ENCODE measurements at places on chromosomes 1 and 21.
A peak's percentile ranks its signal among the peaks of the same experiment; 100 is the strongest.

DNA sequence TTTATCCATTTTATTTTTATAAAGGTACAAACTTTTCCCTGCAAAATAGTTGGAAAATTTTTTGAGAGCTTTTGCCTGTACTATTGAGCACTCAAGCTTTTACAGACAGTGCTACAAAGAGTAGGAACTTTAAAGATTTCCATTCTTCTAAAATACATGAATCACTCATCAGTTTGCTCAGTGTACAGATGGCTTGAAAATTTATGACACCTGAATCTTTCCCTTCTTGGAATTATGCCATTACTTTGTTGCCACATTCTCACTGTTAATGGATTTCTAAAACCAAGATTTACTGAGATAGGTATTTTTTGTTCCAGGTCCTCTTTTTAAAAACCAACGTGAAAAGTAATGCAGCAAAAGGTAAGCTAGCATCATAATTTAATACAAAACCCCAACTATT, 76.0 kb downstream of the GPATCH2 start:
- DNase-seq, result no peak

GRCh38 chr1:39084191-39084590, 58.0 kb downstream of the NDUFS5 start:
- no peak for DNase-seq

- no peak for DNase-seq
Observed at GRCh38 chr1:186125035-186125434, 250.0 kb downstream of the TPR start.

GRCh38 chr1:6850537-6850936, 65.3 kb downstream of the CAMTA1 start:
- no peak for DNase-seq

- no peak for DNase-seq
Observed at GRCh38 chr1:69911301-69911801, 294.0 kb downstream of the LRRC40 start.

- no peak for DNase-seq
Observed at GRCh38 chr1:11109047-11109760, 9.5 kb upstream of the EXOSC10 start.

DNA sequence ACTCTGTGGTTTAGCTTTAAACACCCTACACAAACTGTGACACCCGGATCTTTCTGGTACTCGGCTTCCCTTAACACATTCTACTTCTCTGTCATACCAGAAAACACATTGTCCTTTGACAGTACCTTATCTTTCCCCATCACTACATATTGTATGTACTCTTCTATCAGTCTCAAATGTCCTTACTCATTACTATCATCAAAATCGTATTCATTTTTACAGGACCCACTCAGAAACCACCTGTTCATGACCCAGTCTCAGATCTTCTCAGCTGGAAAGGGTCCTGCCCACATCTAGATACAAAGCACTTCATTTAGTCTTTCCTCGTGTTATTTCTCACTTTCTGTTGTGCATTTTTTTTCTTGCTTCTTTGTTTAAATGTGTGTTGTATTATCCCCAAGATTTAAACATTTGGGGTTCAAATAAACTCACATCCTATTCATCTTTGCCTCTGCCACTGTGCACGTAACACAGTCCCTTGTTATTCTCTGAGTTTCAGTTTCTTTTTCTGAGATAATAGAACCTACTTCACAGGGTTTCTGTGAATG, 27.7 kb downstream of the CD34 start:
- no peak for DNase-seq

DNA sequence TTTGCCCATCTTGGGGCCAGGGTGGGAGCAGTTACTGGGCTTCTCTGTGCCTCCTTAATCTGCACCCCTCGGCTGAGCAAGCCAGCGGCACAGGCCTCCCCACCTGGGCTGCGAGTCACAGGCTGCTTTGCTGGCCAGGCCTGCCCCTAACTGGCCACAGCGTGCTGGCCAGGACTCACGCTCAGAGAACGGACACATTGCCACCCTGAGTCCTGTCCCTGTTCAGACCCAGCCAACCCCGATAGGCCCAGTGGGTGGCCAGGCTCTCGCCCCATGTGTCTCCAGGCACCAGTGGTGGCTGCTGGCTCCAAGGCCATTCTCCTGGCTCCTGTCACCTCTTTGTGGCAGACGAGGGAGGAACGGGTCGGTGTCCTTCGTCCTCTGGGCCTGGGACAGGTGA, 61.3 kb downstream of the MORN1 start:
- no peak for DNase-seq

DNA sequence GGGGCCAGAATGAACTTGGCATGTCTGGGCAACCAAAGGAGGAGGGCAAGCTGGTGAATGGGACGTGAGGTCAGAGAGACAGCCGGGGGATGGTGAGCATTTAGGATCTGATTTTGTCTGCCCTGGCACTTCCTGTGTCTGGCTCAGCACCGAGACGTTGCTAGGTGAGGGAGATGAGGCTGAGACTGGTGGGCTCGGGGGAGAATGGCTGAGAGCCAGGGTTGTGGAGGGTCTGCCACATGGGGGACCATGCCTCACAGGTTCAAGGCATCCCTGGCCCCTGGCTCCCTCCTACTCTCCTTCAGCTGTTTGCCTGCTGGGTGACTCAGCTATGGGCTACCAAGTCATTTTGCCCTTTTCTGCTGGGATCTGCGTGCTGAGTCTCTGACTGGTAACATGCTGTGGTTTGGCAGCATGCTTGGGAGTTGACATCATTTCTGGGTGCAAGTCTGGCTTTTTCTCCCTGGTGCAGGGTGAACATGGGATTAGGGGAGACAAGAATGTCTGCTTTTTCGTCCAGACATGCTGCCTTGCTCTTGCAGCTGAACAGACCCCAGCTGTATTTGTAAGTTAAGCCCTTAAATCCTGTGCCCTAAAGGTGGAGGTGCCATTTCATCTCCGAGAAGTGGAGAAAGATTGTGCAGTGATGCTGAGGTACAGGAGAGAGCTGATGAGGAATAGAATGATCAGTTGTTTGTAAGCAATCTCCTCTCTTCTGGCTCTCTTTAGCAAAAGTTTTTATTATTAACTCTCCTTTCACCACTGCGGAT, 17.6 kb downstream of the GALNT2 start:
- DNase-seq, result no peak

DNA sequence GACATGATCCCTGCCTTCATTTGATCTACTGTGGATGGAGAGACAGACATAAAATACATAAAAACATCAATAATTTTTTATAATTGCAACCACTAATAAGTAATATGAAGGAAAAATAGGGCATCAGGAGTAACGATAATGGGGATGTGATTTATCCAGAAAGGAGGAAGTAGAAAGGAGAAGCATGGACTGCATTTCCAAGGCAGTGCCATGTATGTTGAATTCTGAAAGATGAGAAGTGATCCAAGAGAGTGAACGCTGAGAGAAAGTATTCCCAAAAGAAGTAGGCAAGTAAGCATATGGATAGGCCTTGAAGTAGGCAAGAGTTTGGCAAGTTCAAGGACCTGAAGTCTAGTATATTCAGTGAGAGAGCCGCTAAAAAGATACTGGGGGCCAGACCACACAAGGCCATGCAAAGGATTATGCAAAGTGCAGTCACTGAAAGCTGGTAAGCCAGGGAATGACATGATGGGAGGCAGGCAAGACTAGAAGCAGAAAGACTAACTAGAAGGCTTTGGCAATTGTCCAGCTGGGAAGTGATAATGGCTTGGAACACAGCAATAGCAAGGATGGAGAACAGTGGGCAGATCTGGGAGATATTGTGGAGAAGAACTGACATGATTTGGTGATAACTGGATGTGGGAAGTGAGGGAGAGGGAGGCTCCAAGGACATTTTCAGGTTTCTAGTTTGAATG, 85.9 kb downstream of the TM2D1 start:
- DNase-seq, result no peak

DNA sequence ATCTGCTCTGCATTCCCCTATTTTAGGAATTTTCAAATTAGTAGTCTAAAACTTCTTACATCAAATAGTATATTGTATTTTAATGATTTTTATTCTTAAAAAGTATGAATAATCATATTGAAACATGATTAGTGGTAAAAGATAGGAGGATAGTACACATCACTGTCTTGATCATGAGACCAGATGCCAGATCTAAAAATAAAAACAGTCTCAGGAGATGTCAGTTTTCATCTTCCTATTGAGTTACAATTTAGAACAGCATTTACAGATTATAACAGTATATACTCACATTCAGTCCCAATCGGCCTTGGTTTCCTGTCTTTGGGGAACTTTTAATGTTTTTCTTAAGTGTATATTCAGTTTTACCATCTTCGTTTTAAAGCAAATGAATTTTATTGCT, 95.9 kb downstream of the USP25 start:
- no peak for DNase-seq

DNA sequence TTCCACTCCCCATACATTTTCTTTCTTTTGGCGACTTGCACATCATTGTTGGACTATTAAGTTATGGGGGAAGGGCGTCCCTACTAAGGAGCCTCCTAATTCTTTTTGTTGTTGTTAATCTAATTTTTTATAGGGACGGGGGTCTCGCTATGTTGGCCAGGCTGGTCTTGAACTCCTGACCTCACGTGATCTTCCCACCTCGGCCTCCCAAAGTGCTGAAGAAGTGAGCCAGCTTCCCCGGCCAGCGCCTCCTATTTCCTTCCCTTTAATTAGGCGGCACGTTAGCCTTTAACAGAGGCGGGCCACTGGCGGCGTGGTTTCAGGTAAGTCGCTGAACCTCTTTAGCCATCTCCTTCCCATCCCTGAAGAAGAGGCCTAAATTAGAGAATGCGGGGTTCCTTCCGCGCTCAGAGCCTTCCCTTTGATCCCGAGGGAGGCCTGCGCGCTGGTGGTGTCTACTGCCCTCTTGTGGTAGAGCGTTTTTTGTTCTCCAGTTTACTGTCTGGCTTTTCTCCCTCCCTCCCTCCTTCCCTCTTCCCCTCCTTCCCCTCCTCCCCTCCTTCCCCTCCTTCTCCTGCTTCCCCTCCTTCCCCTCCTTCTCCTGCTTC, 38.1 kb downstream of the TNFRSF9 start:
- peak; percentile 49 for DNase-seq

GRCh38 chr1:225494789-225495359, 67.0 kb upstream of the LBR start:
- DNase-seq, result no peak

GRCh38 chr1:245650441-245650960, 495.7 kb downstream of the KIF26B start:
- DNase-seq, result no peak

DNA sequence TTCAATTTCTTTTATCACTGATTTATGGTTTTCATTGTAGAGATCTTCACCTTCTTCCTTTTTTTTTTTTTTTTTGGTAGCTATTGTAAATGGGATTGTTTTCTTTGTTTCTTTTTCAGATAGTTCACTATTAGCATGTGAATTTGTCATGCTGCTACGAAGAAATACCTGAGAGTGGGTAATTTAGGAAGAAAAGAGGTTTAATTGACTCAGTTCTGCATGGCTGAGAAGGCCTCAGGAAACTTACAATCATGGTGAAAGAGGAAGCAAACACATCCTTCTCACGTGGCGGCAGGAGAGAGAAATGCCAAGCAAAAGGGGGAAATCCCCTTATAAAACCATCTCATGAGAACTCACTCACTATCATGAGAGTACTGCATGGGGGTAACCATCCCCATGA, 66.4 kb downstream of the DAB1 start:
- no peak for DNase-seq

- DNase-seq, result no peak
Observed at GRCh38 chr1:167126811-167127210, 32.9 kb downstream of the STYXL2 start.

- no peak for DNase-seq
Observed at GRCh38 chr1:203776636-203777035, 11.7 kb downstream of the LAX1 start.

DNA sequence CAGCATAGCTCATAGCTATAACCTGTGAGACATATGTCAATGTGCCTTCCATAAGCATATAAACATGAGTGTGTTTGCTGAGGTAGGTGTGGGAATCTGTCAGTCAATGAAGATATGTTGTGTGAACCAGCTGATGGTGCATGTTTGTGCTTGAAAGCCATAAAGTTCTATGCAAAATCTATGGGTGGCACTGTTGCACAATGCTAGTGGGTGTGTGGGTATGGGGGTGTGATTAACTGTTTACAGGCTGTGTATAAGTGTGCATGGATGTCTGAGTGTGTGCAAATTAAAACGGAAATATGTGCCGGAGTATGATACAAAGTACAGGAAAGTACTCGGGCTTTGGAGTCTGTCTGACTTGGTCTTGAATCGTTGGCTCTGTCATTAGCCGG, 1.0 kb upstream of the ATP2B4 start:
- DNase-seq, result no peak

DNA sequence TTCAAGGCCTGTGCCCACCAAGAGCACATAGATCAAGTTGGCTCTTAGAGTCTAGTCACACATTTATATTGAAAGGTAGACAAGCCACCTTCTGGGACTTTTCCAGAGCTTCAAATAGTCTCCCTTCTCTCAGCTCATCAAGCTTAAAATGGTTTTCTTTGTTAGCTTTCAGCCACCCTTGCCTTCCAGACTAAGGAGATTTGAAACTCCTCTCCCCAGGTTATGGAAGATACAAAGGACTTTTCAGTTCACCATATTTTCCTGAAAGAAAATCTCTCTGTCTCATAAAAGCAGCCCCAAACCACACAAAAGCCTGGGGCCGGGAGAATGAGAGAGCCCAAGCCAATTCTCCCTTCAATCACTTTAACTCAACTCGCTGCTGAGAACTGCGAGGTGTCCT, 134.1 kb downstream of the ZC3H11B start:
- no peak for DNase-seq

DNA sequence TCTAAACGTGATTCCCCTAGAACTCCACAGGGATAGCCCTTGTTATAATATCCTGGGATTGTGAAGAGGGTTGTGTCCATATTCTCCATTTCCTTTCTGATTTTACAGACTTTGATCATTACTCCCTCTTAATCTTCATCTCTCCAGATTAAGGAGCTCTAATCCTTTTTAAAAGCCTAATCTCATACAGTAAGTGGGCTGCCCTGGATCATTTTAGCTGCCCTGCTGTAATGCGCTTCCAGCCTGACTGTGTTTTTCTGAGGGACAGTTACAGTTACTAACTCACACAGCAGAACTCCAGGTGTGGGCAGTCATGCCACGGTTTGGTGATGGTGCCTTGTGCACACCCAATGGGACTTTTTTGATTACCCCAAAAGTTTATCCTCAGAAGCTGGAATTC, 33.5 kb downstream of the PROX1 start:
- DNase-seq, result no peak

DNA sequence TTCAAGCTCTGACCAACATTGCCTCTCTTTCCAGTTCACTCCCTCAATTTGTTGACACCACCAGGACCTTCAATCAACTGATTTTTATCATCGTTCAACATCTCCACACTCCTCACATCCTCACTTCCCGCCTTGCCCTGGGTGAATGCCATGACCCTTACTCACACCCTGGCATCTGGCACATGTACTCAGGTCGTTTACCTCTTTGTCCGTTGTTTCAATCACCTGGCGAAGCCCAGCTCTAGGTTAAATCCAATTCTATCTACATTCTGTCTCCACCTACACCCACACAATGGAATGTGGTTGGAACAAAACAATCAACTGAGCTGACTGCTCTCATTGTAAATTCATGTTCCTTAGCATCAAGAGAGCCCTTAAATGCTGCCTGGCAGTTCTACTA, 24.2 kb upstream of the TBX15 start:
- DNase-seq, result no peak

GRCh38 chr1:51989582-51990477, 670 bp downstream of the RAB3B start:
- DNase-seq, result no peak

- DNase-seq, result no peak
Observed at GRCh38 chr1:245306020-245306419, 151.2 kb downstream of the KIF26B start.

- no peak for DNase-seq
Observed at GRCh38 chr1:31667065-31667785, 22.5 kb upstream of the PEF1 start.

GRCh38 chr1:233277637-233278606, 17.6 kb downstream of the PCNX2 start:
- no peak for DNase-seq

GRCh38 chr1:220828950-220829586, 42.4 kb downstream of the MTARC1 start:
- no peak for DNase-seq

All from GM12891 (cell line).